ENCODE measurements at places on chromosomes 4 and X.
A peak's percentile ranks its signal among the peaks of the same experiment; 100 is the strongest.

DNA sequence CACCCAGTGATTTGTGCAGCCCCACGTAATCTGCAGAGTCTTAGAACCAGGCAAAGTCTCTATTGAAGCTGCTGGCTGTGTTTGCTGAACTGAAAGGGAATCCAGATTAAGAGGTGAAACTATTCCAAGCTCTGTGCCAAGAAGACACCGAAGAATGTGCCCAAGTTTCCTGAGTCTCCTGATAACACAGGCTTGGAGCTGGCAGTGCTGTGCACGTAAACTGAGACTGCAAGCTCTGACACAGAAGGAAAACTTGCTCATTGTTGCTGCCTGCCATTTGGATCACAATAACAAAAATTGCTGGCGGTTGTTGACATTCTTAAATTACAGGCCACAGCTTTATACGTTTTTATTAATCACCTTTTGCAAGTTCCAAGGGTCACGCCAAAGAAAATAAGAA is 60.2 kb upstream of the VCX3B start:
- no peak for DNase-seq

- DNase-seq, result no peak
Measured at GRCh38 chr4:154361450-154361849, 130.1 kb downstream of the DCHS2 start.

DNA sequence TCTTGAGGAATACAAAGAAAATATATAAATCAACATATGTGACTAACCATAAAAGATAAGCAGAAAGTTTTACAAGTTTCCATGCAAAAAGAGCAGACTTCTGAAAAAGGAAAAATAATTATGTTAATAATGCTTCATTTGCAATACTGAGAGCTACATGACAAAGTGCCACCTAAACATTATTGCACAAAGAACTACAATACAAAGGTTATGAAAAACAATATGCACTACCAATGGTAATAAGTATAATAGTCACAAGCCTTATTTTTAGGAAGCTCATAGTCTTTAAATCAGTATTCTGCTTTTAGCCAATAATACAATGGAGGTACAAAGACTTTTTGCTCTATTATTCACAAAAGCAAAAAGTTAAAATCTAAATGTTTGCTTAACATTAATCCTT is 411.2 kb downstream of the TLL1 start:
- no peak for DNase-seq

GRCh38 chr4:72969976-72970375 is 99.5 kb downstream of the COX18 start:
- DNase-seq, result no peak

GRCh38 chr4:77734928-77735327 is 84.2 kb downstream of the CNOT6L start:
- no peak for DNase-seq

- peak; percentile 75 for DNase-seq
Measured at GRCh38 chr4:173528378-173529321, 1.4 kb downstream of the HAND2 start.

GRCh38 chrX:144648788-144649187 is 598.5 kb upstream of the SPANXN1 start:
- DNase-seq, result no peak

DNA sequence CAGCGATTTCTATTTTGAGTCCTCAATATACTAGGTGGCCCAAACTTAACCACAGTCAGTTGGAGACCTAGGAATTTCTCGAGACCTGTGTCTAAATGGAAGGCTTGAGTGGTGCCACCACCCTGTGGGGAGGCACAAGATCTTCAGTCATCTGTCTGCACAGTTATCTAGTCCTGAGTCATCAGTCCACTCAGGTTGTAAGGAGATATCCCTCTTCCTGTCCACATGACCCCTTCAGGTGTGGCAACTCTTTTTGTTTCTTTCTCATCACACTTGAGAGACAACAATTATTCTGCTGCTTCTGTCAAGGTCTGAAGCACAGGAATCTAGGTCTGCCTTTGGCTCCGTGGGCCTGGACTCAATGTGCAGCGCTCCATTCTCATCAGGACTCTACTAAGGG is 64.4 kb upstream of the IBSP start:
- DNase-seq, result no peak
